Hypothalamus (tissue), 51 donors: ENCODE measurements at places on chromosomes 12 and 14.

DNA sequence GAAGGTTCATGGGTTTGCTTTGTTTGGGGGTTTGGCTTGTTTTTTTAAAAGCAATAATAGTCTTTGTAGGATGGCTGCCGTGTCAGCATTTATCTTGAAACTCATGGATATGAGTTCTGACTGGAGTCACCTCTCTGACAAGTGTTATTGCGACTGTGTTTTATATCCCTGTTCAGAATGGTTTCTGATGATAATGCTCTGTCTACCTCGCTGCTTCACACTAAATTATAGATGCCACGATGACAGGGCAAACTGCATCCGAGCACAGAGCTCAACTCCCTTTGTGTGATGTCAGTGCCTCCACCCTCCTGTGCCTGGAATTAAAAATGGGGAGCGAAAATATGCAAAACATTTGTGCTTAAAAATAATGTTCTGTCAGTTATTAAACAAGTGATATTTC, 250.8 kb downstream of the EGLN3 start:
- no peak for DNase-seq

- no peak for DNase-seq
Measured at GRCh38 chr12:33672836-33673577, 233.4 kb upstream of the SYT10 start.

- no peak for DNase-seq
Measured at GRCh38 chr12:7383157-7383556, 60.8 kb downstream of the CD163L1 start.

DNA sequence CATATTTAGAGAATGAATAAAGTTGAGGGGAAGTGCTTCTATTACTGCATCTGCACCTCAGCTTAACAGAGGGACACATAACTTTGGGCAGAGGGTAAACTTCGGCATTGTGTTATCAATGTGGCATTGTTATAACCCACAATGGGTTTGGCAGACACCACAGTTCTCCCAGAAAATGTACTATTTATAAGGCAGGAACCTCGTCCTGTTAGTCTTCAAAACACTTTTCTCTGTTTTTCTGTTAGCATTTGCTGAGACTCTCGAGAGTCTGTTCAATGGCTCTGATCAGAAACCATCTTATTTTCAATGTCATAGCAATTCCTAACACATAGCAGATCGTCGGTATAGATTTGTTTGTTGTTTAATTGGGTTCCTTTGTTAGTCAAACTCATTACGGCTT, 13.9 kb downstream of the PPP1R36 start:
- no peak for DNase-seq

GRCh38 chr12:133251732-133252131, 16.1 kb upstream of the ANHX start:
- DNase-seq = no peak

DNA sequence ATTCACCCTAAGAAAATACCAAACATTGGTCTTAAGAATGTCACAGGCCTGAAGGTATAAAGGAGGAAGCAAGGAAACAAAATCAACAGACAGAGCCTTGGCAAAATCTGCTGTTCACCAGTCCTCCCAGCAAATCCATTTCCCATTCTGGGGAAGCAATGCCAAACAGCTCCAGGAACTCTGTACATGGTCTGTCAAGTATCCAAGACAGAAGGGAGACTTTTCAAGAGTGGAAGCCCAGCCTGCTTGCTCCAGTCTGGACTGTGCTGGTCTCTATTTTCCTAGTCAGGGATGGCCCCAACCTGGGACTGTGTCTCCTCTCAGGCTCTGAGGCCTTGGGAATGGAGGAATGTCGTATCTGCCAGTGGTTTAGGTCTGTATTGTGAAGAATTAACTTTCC, 251.5 kb downstream of the DAD1 start:
- DNase-seq = no peak

- no peak for DNase-seq
Measured at GRCh38 chr14:67391268-67391667, 20.7 kb downstream of the PLEK2 start.

- DNase-seq = no peak
Measured at GRCh38 chr14:91367173-91368171, 50.1 kb downstream of the CCDC88C start.

DNA sequence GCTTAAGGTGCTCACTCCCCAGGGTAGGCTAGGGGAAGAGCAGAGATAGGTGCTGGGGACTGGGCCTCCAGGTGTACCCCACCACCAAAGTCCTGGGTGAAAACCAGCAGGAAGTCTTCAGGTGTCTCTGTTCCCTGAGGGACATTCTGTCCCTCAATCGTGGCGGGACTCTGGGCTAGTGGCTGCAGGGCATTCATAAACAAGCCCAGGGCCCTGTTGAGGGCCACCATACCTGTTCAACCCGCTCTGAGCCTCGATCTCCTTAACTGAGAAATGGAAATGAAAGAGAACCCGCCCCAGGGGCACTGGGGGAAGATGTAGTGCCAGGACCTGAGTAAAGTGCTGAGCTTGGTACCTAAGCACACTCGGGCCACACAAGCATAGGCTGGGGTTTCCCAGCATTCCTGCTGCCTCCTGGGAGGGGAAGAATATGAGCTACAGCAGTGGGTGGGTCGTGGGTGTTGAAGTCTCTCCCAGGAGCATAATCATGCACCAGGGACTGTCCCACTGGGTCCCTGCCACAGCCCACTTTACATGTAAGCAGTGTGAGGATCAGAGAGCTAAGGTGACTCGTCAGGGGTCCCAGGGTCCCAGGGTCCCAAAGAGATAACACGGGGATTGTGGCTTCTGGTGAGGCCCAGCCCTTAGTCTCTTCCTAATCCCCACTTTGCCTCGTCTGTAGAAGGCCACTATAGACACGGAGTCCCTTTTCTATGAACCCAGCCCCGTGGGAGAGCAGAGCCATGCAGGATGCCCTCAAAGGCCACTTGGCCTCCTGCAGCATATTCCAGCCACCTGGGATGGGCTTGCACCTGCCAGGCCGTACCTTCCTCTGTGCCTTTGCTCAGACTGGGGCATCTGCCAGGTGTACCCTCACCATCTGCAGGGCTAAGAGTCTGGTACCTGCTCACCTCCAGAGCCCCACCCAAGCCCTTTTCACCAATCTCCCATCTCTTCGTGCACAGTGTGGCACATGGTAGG, 14.4 kb downstream of the FAM222A start:
- DNase-seq = no peak

- DNase-seq = no peak
Measured at GRCh38 chr12:90085494-90086274, 377.0 kb upstream of the ATP2B1 start.

GRCh38 chr12:9332564-9332963, 124.4 kb upstream of the PZP start:
- DNase-seq = no peak
